ENCODE measurements at places on chromosomes 16 and 17.

DNA sequence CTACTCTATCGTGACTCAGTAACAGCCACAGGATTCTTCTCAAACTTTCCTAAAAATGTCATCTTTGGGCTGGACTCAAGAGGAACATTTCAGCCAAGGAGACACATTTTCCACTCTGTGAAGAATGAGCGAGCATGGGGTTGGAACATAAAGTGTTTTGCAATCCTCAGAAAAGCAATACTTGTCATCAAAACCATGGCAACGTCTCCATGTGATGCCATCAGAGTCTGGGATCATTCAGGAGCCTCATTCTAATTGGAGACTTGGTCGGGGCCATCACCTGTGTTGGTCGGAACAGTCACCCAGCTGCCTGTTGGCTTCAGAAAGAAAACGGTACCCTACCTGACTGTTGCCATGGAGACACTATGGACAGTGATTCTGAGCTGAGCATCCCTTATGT lies 25.5 kb downstream of the MYOCD start:
- DNase-seq = no peak

- DNase-seq = no peak
Observed at GRCh38 chr17:77184474-77184873, 43.7 kb downstream of the SEC14L1 start.

DNA sequence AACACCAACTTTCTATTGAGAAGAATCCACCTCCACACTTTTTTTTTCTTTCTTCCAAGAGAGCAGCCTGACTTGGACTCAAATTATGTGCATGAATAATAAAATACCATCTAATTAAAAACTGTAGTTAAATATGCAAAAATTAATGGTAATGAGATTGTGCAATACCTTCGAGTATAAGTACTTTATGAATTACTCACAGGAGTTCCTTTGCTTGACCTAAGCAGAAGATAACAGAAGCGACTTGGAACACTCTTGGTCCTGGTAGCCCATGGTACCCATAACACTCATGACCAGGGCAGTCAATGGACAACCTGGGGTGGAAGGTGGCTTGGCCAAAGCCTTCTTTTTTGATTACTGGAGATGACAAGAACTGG lies 203.5 kb upstream of the IRX3 start:
- no peak for DNase-seq

- no peak for DNase-seq
Observed at GRCh38 chr17:60065867-60066266, 12.9 kb downstream of the HEATR6 start.

DNA sequence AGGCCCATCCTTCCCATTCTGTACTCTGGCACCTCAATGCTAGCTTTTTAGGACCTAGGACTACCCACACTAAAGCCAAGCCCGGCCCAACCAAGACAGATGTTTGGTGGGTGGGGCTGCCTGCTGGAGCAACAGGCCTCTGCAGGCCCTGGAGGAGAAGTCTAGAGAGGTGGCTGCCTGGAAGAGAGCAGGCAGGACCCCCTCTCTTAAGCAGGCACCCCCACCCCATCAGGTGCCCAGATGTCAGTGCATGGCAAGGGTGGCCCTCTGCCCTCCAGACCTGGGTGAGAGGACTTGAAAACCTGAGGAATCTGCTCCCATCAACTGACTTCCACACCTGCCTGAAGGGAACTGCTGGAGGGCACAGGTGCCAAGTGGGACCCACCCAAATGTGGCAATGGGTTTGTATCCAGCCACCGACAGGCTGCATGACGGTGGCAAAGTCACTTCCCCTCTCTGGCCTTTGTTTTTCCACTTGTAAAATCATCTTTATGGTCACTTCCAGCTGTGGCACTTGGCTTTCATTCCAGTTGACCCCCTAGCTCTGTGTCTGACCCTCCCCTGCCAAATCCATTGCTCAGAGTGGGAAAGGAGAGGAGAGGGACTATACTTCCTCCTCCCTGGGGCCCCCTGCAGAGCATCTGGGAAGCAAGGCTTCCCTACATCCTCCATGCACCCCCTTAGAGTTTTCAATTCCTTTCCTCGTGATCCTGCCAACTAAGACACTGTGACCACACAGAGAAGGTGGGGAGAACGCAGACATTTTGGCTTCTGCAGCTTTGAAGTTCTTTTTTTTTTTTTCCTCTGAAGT lies 1.7 kb upstream of the STAT5A start:
- DNase-seq = no peak

GRCh38 chr17:19486351-19487023 lies 47.2 kb upstream of the SLC47A1 start:
- DNase-seq = no peak

- DNase-seq = no peak
Observed at GRCh38 chr17:10091046-10091445, 107.4 kb downstream of the GAS7 start.

- no peak for DNase-seq
Observed at GRCh38 chr16:9112166-9112843, 20.9 kb downstream of the HAPSTR1 start.

DNA sequence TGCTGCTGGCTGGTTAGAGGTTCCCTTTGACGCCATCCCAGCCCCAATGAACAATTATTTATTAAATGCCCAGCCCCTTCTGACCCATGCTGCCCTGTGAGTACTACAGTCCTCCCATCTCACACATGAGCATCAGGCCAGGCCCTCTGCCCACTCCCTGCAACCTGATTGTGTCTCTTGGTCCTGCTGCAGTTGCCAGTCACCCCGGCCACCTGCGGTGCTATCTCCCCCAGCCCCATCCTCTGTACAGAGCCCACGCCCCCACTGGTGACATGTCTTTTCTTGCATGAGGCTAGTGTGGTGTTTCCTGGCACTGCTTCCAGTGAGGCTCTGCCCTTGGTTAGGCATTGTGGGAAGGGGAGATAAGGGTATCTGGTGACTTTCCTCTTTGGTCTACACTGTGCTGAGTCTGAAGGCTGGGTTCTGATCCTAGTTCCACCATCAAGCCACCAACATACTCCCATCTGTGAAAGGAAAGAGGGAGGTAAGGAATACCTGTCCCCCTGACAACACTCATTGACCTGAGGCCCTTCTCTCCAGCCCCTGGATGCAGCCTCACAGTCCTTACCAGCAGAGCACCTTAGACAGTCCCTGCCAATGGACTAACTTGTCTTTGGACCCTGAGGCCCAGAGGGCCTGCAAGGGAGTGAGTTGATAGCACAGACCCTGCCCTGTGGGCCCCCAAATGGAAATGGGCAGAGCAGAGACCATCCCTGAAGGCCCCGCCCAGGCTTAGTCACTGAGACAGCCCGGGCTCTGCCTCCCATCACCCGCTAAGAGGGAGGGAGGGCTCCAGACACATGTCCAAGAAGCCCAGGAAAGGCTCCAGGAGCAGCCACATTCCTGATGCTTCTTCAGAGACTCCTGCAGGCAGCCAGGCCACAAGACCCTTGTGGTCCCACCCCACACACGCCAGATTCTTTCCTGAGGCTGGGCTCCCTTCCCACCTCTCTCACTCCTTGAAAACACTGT lies 11.3 kb downstream of the CX3CL1 start:
- no peak for DNase-seq

DNA sequence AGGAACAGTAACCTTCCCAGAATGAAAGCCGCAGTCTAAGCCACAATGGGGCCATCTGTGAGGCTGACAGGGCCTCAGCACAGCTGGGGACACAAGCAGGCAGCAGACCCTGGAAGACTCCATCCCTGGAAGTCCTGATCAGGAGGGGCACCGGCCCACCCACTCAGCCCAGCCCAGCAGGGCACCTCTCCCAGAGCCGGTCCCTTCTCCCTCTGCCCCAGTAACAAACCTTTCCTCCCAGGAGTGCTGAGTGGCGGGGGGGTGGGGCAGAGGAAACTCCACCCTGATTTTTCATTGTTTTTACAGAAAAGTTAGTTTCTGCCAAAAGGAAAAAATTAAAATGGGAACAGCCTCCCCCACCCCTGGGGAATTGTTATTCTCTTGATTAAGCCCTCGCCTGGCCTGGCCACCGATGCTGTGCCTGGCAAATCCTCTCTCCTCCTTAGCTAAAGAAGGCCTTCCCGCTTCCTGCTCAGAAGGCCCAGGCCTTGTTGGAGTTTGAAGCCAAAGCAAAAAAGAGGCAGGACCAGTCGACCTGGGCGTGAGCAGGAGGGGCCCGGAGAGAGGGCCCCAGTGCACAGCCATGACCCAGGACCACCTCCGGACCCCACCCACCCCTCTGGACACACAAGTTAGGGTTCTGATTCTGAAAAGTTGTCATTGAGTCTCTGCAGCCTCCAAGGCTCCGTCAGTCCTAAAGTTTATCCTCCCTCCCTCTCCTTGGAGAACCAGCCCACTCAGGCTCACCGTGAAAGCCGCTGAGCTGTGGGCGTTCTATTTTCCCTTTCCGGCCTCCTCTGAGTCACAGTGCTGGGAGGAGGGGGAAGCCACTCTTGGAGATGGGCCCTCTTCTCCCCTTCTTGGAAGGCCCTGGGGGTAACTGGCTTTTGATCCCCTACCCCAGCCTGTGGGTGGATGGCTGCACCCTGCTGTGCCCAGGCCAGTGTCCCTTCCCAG lies 128.4 kb upstream of the TNRC6C start:
- no peak for DNase-seq

GRCh38 chr17:63919311-63919723 lies 678 bp upstream of the GH1 start:
- peak; percentile 60 for DNase-seq

GRCh38 chr16:4826526-4826925 lies 20.6 kb downstream of the GLYR1 start:
- DNase-seq = no peak

GRCh38 chr17:1270210-1271029 lies at the start of gene BHLHA9:
TSS of gene BHLHA9 (plus strand) at chr17:1270444. CDS start at chr17:1270564, 120 bp downstream.
- no peak for DNase-seq

- no peak for DNase-seq
Observed at GRCh38 chr17:41975099-41976083, 8.8 kb downstream of the CNP start.

DNA sequence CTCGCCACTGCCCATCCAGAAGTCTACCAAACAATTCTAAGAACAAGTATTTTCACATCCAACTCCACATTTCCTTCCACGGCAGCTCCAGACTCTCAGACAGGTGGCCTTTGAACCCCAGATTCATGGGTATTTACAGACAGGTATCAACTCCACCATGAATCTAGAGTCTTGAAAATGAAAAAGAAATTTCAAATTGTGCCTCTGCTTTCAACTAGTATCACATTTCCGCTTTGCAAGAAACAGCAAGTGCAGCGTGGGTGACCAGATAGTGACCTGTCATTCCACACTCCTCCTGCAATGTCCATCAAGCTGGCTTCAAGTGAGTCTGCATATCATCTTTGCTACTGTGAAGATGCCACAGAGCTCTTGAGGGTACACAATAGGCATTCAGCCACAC lies 232.4 kb upstream of the RPL38 start:
- no peak for DNase-seq

Data from stimulated activated CD8-positive, alpha-beta memory T cell treated with anti-CD3 and anti-CD28 coated beads, Interleukin-4, amount 100 ng/mL, for 1 hour (primary cell).